Panc1 (cell line): ENCODE measurements at places on chromosomes 7 and 10.

DNA sequence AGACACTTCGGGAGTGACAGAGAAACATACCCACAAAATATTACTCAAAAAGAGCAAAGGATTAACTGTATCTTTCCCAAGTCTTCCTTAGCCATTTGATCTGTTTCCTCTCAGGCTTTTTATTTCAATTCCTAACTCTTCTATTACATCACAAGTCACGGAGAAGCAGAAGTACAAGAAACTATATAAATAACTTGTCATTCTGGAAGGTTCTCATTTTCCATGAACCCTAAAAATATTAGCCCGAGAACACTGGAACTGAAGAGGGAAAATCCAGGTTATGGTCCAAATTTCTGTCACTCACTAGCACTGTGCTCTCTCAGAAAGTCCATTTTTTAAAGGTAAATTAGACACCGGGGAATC lies 98.0 kb downstream of the GRB10 start:
- no peak for DNase-seq

- DNase-seq: no peak
These were observed 529 bp downstream of the HPS1 start for GRCh38 chr10:98446151-98446660.

GRCh38 chr10:124652701-124653100 lies 91.5 kb downstream of the FAM53B start:
- DNase-seq: no peak

- DNase-seq: no peak
These were observed 55.0 kb downstream of the PODXL start for GRCh38 chr7:131501422-131501821.
